Fibroblast of skin of left quadriceps (primary cell): ENCODE measurements at places on chromosomes 2 and 18.

- no peak for DNase-seq
These were observed 256.0 kb downstream of the TNS1 start for GRCh38 chr2:217746808-217747207.

- DNase-seq = no peak
These were observed 81.5 kb downstream of the XDH start for GRCh38 chr2:31333046-31333445.

GRCh38 chr2:14928056-14928455 is 295.5 kb downstream of the LRATD1 start:
- no peak for DNase-seq

GRCh38 chr2:209236377-209236776 is 187.5 kb upstream of the MAP2 start:
- DNase-seq = no peak

DNA sequence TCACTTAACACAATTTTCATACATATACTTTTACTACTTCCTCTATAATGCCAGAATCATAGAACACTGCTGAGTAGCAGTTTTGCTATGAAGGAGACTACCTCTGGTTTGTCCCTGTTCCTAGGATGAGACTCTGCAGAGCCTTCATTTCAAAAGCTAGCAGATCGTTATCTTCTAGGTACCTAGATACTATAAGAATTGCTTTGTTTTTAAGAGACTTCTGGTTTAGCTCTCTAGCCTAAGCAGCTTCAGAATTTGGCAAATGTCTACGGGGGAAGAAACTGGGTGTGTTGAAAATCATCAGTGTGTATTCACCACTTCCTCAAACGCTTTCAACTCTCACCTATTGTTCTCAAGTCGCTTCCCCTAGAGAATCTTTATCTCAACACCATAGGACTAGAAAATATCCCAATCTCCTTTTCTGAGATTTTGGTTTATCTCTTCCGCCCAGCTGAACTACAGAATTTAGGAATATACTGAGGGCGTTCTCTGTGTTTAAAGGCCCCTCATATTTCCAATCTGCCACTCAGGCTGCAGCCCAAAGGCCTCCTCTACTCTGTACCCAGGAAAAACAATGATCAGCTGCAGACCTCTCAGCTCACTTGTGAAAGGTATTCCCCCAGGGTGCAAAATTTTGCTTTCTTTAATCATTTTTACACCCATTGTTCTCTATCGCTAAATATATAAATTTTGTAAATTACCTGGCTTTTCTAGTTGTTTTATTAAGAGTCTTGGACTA is 28.7 kb downstream of the SMAD2 start:
- no peak for DNase-seq

GRCh38 chr2:184322615-184323014 is 275.7 kb upstream of the ZNF804A start:
- DNase-seq = no peak

DNA sequence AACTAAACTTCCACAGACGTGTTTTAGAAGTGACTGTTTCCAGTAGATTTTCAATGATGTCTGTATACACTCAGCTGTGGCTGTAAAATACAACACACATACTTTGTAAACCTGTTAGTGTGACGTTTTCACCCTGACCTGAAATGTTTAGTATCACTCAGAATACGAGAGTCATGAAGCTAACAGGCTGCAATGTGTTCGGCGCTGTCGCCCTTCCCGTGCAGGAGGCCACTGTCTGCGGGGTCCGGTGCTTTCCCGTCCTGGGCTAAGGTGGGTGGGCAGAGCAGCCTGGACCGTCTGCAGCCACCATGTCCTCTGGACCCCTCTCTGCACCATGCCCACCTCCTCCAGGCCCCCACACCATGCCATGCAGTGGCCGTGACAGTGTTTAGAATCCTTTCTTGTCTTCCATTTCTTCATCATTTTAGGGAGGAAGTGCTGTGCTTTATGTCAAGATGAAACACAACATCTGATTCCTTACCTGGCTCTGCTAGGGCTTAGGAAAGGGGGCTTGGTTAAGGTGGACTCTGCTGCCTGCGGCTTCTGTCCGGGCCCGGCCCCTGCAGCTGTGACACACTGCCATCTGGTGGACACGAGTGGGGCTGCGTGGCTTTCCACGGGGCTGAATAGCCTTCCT is 53.8 kb upstream of the RBM44 start:
- DNase-seq = no peak

- DNase-seq = no peak
These were observed 258.9 kb upstream of the FBXO11 start for GRCh38 chr2:48165070-48165753.

- no peak for DNase-seq
These were observed 4.4 kb downstream of the IHH start for GRCh38 chr2:219056176-219056895.

- DNase-seq = no peak
These were observed 864 bp downstream of the LBH start for GRCh38 chr2:30231996-30232800.

- no peak for DNase-seq
These were observed 104.9 kb downstream of the VWA3B start for GRCh38 chr2:98191883-98192282.

DNA sequence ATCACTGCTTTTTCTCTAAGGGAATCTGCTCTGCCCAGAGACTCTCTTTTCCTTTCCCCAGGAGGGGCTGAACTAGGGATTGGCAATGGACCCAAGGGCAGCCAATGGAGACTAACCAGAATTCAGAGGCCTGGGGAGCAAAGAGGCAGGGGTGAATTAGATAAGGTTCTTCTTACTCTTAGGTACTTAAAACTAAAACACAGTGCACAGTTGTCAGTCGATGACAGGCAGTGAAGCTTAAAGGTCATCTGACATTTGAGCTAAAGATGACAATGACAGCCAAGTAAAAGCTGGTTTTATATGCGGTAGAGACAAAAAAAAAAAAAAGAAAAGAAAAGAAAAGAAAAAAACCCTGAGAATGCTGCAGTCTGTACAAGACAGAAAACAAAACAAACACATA is 57.8 kb downstream of the HIBCH start:
- DNase-seq = no peak

- no peak for DNase-seq
These were observed 78.8 kb upstream of the KCNE4 start for GRCh38 chr2:222973237-222973636.

DNA sequence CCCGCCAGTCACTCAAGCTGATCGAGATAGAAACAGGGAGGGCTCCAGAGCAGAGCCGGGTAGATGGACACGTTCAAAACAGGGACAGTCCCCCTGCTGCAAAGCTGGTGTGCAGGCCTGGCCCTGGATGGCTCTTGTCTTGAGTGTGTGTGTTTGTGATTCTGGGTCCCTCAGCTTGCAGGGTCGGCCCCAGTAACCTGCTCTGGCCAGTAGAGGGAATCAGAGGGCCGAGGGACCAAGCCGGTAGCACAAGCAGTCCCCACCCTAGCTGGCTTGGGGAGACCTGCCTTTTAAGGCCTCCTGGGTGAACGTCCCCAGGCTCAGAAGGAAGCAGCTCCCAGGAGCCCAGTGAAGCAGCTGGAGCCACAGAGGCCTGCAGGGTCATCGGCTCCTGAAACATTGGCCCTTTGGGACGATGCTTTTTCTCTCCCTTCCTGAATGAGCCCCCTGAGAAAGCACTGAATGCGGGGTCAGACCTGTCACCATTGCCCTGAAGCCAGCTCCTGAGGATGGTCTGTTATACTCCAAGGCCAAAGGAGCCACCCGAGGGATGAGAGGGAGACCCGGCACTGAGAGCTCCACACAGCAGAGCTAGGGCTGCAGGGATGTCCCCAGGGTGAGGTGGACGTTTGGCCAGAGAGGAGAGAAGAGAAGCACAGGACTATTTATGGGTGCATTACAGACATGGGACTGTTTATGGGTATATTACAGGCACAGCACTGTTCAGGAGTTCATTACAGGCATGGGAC is 15.4 kb upstream of the MLPH start:
- no peak for DNase-seq

DNA sequence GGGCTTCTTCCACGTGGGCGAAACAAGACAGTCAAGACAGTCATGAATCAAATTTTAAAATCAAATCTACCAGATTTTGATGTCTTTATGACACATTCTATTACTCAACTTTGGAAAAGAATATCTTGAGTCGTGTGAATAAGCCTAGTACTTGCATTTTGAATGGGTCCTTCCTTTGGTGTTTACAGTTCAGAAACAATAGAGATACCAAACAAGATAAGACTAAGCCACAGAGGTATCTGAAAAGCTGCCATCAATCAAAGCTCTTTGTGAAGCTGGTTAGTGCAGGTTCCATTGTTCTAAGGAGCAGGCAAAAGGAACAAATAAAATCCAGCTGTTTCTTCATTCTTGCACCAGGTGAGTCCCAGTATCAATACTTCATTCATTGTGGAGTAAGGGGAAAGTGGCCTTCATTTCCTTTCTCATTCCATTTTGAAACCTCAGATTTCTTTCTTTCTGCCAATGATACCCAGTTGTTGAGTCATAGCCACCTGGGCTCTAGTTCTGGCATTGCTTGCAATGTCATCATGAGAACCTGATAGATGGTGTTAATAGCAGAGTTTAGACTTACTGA is 151.7 kb upstream of the L3MBTL4 start:
- DNase-seq = no peak

- DNase-seq = no peak
These were observed 154.9 kb upstream of the EPHA4 start for GRCh38 chr2:221726894-221727513.

GRCh38 chr2:223315813-223316212 is 263.8 kb downstream of the KCNE4 start:
- no peak for DNase-seq

- DNase-seq = peak; percentile 53
These were observed 65.1 kb downstream of the MBP start for GRCh38 chr18:77067291-77068061.

DNA sequence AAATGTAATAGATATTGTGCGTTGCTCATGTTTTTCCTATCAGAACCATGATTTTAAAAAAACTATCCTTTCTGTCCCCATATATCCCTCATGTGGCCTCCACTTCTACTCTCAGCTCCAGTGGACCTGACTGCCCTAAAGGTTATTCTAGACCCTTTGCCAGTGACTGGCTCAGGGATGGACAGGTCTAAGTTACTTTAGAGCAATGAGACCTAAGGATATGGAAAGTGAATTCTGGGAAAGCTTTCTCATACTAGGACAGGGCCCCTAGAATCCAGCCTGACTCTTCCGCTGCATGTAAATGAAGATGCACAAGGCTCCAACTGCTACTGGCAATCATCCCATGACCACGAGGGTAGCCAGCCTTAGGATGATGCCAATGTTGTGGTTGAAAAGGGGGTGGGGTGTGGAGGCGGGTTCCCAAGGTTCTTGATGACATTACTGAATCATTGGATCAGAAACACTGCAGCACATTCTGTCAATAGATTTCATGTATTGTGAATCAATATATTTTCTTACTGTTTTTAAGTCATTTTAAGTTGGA is 21.3 kb downstream of the C2orf69 start:
- DNase-seq = no peak

- DNase-seq = no peak
These were observed 113.8 kb downstream of the KYNU start for GRCh38 chr2:142991295-142991694.
